B cell (primary cell): ENCODE measurements at places on chromosomes 5 and 9. TPM values are rescaled to one million over a fixed set of nuclear protein-coding genes. Genes with fewer than 3 reads are reported as not detected.
A peak's percentile ranks its signal among the peaks of the same experiment; 100 is the strongest.

GPRIN1 gene
- 2.1 and 2.7 TPM in 2 replicates for total RNA-seq

IFNA2 gene
- total RNA-seq = not detected in 2 replicates

PCDHGA5 gene
- 1.7 and 1.8 TPM in 2 replicates for total RNA-seq

- no peak for DNase-seq
Measured at GRCh38 chr5:32254881-32255539, 57.7 kb downstream of the MTMR12 start.

GRCh38 chr9:136572003-136572827, 26.4 kb upstream of the NOTCH1 start:
- DNase-seq = no peak

GRCh38 chr9:132670457-132671391, at the start of gene GTF3C4:
Gene GTF3C4, plus strand, starts transcription at chr9:132670464. Its CDS starts 135 bp downstream, at chr9:132670599.
- peak; percentile 81 for DNase-seq

DNA sequence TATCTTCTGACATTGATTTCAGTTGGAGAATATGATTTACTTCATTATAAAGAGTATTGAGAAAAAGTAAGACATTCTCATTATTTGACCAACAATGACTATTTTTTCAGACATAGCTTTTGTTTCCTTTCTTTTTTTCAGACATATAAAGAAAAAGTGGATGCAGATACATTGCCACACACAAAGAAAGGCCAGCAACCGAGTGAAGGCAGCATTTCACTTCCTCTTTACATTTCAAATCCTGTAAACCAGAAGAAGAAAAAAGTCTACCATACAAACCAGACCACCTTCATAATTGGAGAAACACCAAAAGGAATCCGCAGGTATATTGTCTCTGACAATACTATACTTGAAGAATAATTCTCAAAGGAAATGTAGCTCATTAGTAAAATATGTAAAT, 128.9 kb downstream of the ERCC6L2 start:
- no peak for DNase-seq

DNA sequence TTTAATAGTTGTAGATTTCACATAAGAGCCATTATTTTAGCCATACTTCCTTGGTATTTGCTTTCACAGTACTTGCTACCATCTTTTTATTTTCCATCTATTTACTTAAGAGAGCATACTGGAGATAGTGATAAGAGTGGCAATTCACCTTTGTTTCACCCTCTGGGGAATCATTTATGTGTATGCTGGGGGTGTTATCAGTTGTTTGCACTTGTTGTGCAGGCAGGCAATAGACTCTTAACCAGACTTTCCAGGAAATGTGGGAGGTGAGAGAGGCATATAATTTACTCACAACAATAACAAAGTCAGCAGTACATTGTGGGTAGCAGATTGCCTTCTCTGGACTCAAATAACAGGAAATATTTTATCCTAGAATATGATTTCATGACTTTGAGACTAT, 1018.3 kb downstream of the CDH12 start:
- DNase-seq = no peak

DNA sequence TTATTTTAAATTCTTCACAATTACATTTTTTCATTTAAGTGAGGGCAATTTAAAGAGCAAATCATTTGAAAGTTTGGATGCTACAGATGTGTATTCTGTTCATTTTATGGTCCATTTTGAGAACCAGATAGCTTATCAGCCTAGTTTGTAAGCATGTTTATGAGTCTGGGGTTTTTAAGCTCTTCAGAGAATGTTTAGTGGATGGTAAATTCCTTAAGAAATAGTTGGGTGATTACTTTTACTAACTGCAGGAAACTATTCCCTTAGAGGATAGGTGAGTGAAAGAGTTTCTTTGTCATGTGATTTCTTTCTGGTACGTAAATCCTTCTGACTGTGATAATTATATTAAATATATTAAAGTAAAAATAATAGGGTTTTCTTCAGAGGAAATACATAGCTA, 17.6 kb downstream of the RASGRF2 start:
- no peak for DNase-seq

- DNase-seq = no peak
Measured at GRCh38 chr5:7589800-7590199, 193.9 kb downstream of the ADCY2 start.

C9orf153 gene
- 0.67 and 0.70 TPM in 2 replicates for total RNA-seq

DNA sequence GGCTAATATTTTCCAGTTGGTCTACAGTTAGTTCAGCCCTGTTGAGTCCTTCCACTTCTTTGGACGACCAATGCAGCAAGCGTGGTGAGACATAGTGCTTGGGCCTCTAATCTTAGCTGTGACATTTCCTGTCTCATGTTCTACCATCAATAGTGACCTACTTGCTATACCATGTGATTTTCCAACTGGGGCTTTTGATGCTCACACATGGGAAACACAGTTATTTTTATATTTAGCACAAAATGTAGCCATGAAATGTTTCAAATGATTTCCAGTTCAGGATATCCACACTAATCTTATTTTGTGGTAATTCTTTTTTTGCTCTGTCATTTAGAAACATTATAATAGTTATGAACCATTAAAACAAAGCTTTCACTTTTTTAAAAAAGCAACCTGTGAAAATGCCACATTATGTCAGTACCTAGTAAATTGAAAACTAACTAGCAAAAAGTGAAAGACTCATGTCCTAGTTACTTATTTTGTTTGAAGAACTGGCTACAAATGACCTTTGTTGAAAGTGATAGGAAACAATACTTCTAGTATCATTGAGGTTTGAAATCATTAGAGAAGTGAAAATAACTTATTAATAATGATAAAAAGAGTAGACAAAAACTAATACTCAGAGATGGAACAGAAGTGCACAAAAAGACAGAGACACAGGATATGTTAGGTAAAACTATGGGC, 18.3 kb downstream of the MARCHF3 start:
- no peak for DNase-seq

DNA sequence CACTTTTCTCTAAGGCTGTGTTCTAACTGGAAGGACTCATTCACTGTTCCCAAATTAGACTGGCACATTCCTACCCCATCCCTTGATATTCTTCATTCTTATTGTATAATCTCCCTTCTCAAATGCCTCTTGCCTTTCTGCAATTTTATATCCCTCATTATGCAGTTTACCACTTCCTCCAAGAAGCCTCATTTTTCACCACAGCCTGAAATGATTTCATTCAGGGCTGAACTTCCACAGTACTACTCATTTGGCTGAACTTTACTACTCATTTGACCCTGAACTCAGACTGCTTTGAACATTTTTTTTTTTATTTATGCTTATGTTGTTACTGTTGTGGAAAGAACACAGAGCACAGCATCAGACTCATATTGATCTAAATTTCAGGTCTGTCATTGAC, 32.7 kb downstream of the GRIA1 start:
- no peak for DNase-seq
